ENCODE measurements at places on chromosomes 12 and 14. TPM values are rescaled to one million over a fixed set of nuclear protein-coding genes. Genes with fewer than 3 reads are reported as not detected.

DNA sequence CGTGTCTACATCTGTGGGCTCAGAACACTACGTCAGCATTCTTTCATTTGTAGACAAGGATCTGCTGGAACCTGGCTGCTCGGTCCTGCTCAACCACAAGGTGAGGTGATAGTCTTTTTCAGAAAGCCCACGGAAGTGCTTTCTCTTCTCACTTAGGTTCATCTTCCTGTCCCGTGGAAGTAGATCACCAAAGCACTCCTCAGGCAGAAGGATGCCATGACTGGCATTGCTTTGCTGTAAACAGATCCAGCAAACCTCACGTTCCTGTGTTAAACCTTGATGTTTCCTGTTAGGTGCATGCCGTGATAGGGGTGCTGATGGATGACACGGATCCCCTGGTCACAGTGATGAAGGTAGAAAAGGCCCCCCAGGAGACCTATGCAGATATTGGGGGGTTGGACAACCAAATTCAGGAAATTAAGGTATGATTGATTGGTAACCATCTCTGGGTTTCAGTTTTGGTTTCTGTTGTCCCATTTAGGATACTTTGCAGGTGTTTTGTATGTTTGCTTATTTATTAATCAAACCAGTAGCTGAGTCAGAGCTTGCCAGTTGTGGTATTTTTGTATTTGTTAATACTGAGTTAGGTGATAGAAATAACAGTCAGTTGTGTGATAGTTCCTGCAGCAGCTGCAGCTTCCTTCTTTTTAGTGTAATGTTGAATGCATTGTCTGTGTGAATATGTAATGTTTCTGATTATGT lies 7.5 kb downstream of the PSMC1 start:
- DNase-seq = no peak

DNA sequence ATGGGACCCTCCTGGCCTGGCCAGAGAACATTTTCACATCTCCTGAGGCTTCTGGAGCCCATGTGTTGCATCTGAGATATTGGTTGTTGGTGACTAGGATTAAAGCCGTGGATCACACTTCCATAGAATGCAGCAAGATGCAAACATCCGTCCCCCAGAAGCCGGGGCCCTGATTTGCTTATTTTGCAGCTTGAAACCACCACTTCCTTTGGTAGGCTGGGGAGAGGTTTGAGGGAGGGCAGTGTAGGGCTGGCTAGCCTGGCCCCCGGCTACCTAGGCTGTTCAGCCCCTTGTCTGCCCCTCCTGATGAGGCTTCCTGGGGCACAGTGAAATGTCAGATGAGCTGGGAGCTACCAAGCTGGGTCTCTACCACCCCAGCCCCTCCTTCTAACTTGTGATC lies 209.7 kb upstream of the PWP1 start:
- no peak for DNase-seq

FSCB gene
- total RNA-seq = not detected

GRCh38 chr12:106724934-106725333 lies 49.5 kb upstream of the RIC8B start:
- no peak for DNase-seq

GRCh38 chr12:96338852-96339471 lies 61.3 kb downstream of the CDK17 start:
- DNase-seq = peak; percentile 68

Data from HepG2 (cell line).